GOT3 (cell line): ENCODE measurements at places on chromosomes 6 and 20.
A peak's percentile ranks its signal among the peaks of the same experiment; 100 is the strongest.

DNA sequence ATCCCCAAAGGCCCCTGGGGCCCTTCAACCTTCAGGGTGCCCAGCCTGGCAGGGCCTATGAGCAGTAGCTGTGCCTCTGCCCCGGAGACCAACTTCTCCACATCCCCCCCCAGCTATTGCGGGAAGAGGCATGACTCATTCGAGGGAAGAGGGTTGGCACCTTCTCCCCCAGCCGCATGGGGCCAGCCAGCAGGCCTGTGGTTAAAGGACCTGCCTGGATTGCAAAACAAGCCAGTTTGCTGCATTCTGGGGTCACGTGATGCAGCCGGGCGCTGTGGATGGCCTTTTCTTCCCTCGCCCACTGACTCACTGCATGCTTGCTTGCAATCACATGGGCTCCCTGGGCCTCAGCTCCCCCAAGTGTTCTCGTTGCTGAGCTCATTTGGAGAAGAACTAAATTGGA is 182.5 kb downstream of the MAFB start:
- DNase-seq: peak; percentile 96

GRCh38 chr6:125357515-125358256 is 55.9 kb upstream of the HDDC2 start:
- DNase-seq: no peak

GRCh38 chr20:52402514-52402913 is 210.9 kb upstream of the ZFP64 start:
- no peak for DNase-seq

DNA sequence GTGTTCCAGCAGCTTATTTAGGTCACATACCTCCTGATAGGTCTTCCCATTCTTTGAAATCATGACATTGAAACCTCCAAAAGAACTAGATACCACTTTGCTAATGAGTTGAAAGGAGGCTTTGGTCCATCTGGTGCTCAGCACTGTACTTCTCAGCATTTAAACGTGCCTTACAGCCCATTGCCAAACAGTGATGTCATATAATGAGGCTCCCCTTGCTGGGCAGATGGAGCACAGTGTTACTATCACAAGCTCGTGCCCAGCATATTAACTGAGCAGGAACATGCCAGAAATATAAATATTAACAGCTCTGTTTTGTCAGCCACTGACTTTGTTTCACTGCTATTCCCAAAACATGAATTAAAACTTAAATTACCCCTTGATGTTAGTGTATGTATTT is 25.5 kb upstream of the MAPK13 start:
- DNase-seq: no peak

DNA sequence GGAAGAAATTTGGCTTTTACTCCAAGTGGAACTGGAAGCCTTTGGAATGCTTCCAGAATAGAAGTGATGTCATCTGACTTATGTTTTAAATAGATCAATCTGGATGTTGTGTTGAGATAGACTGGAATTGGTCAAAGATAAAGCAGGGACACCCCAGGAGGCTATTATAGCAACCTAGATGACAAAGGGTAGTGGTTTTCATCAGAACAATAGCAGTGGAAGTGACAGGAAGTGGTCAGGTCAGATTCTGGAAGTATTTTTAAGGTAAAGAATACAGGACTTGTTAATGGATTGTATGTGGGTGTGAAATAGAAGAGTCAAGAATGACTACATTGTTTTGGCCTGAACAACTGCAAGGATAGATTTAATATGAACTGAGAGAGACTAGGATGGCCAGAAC is 191.4 kb downstream of the ADGRB3 start:
- no peak for DNase-seq

DNA sequence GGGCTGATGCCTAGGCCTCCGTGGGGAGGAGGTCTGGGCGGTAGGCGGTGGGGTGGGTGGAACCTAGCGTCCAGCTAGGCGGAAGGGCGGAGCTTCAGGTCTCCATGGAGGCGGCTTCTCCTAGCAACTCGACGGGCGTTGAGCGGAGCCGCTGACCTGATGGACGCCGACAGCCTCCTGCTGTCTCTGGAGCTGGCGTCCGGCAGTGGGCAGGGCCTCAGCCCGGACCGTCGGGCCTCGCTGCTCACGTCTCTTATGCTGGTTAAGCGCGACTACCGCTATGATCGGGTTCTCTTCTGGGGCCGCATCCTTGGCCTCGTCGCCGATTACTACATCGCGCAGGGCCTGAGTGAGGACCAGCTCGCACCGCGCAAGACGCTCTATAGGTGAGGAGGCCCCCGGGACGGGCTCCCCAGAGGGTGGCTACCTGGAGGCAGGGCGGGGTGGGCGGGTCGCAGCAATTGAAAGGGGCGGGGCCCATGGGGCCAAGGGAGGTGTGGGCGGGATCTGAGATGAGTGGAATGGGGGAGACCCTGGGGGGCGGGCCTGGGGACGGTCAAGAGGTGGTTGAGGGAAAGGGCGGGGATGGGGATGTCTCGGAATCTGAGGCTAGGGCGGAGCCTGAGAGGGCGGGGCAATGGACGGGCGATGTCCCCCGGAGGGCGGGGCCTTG is at the start of gene RSPH9:
TSS of gene RSPH9 (plus strand) at position 97 of the 673 bp plus-strand sequence. CDS start at position 160, 63 bp downstream.
- no peak for DNase-seq

- DNase-seq: no peak
Observed at GRCh38 chr6:159044899-159045727, at the start of gene TAGAP. TSS of gene TAGAP (minus strand) at chr6:159044991. CDS start at chr6:159044146, 845 bp downstream.

DNA sequence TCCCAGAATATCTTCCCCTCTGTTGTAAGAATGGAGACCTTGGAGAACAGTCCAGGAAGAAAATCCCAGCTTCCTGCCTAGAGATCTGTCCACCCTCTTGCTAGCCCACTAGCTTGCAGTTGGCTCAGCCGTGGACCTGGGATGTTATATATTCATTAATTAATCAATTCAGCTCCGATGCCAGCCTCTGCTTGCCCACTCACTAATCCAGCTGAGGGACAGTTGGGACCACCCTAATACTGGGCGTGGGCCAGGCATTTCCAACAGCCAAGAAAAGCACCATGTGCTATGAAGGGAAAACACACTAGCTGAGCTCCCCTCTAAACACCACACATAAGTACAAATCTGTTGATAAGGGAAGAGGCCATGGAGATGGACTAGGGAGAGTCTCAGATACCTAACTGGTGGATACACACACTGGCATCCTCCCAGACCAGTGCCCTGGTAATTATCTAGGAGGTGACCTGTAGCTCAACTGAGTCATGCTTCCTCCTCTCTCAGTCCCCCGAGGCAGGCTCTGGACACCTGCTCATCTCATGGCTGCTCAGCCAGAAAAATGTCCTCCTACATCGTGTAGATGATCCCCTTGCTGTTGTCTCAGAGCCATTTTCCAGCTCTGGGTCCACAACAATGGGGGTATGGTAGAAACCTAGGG is 78.9 kb downstream of the ANKRD60 start:
- DNase-seq: no peak

- no peak for DNase-seq
Observed at GRCh38 chr6:8065519-8065911, 1.3 kb upstream of the BLOC1S5 start.

GRCh38 chr6:82337688-82338257 is 25.8 kb upstream of the TPBG start:
- DNase-seq: no peak

GRCh38 chr20:45085289-45085688 is 15.6 kb downstream of the KCNS1 start:
- no peak for DNase-seq

DNA sequence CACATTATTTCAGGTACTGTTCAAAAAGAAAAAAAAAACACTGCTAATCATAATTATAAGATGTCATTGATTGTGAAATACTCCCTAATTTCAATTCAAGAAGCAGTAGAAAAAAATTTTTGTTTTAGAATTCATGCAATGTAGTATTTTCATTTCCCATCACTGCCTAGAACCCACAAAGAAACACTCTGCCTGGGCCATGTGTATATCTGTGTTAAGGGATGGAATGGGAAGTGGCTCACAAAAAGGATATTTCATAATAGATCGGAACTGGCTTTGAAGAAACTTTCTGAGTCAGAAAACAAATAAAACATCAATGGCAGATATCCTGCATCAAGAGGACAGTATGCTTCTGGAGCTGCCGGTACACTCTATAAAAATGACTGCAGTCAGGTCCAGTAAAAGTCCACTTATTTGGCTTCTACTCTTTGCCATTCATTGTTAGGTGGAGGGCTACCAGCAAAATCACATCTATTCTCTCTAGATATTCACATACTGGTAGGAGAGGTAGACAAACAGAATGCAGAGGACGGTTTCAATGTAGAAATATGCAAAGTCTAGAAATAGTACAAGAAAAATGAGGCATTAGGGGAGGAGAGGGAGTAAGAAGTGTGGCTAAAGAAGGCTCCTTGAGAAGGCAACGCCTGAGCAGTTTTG is 135.0 kb upstream of the TNFAIP3 start:
- no peak for DNase-seq

DNA sequence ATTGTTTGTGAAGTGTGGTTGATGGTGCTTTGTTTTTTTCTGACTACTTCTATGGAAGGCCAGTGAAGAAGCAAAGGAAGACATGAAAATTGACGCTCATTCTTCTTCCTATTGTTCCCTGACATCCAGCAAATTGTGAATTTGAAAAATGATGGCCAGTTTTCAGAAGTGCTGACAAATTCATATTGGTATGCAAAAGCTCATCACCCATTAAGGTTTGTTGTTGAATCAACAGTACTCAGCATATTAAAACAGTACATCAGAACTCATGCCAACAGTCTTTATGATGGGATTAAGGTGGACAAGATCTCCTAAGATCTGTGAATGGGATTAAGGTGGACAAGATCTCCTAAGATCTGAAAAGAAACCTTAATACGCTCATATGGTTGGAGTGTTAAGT is 1.0 kb upstream of the MTG2 start:
- no peak for DNase-seq

DNA sequence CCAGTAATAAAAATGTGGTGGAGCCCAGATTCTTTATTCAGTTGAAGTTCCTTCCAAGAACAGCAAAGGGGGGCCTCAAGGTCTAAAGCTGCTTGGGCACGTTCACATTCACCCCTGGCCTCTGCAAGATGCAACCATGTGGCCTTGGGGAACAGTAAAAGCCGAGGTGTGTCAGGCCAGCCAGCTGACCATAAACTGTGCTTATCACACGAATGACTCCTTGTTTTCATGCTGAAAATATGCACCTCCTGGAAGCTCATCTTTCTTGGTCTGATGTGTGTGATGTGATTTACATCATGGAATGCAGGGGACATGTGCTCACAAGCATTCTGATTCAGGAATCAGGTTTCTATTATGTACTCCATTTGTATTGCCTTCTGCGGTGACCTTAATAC is 211.6 kb upstream of the MARCKS start:
- DNase-seq: peak; percentile 62

DNA sequence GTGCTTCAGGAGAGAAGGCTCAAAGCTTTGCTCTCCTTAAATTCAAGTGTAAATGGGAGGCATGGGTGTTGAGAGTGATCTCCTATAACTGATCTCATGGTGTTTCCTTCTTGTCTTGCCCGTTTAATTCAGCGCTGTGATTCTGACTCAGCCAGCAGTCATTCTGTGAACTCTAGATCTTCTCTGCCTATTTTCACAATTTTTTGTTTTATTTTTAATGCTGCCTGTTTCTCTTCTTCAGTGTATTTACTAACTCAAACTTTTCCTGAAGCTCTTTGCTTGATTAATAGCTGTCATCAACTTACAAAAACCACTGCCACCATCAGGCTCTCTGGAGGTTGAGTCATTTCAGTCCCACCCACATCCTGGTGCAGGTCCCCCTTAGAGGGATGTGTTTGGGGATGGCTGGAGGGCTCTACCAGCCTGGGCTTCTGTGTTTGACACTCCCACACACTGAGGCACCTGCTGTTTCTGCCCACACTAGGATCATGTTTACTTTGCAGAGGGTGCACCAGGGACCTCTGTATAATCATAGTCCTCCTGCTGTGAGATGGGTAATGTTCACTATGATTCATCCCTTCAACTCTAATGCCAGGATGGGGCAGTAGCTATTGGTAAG is 94.0 kb downstream of the SHLD1 start:
- DNase-seq: no peak

DNA sequence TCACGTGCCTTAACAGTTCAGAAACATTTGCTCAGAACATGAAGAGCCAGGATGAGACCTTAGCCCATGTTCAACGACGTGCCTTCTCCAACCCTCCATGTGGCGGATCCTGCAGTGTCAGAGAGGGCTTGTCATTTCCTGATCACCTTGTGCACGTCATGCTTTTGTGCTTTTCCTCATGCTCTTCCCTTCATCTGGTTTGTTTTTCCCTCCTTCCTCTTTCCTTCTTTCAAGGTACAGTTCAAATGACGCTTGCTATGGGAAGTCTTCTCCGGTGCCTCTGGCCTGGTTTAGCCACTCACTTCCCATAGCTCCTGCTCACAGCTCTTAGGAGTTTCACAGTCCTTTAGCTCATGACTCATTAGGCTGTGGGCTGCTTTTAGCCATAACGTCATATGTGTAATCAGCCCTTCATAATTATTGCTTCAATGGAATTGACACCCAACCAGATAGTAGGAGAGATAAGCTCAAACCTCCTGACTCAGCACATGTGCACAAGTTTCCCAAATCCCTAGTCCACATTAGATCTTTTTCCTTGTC is 102.7 kb upstream of the CNKSR3 start:
- DNase-seq: no peak

DNA sequence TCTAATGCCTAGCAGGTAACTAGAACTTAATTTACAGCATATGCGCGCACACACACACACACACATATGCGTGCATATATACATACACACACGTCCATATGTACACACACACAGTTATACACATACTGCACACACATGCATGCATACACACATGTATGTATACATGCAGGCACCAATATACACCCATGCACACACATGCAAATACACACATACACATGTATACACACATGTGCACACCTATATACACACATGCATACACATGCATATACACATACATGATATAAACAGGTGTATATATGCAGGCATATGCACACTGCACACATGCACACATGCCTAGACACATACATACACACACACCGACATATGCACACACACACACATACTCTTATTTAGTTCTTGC is 1.9 kb downstream of the CCR6 start:
- no peak for DNase-seq

DNA sequence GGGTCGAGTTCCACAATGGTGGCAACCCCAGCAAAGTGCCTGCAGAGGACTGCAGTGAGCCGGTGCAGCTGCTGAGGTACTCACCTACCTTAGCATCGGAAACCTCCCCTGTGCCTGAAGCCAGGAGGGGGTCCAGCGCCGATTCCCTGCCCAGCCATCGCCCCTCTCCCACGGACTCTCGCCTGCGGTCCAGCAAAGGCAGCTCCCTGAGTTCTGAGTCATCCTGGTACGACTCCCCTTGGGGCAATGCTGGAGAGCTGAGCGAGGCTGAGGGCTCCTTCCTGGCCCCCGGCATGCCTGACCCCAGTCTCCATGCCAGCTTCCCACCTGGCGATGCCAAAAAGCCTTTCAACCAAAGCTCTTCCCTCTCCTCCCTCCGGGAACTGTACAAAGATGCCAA is 134.1 kb upstream of the CLDN20 start:
- no peak for DNase-seq

DNA sequence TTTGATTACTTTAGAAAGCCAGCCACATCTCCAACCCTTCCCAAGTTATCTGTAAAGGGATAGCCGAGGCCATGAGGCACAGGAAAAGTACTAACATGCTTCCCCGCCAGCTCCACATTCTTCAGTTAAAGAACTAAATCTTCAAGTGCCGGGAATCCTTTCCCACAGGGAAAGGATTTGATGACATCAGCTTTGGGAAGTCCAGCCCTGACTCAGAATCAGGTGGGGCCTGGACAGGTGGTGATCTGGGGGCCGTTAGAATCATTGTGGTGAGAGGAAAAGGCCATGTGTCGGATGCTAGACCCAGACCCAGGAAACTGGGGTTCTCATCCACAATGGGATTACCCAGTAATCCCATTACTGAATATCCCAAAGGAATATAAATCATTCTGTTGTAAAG is 580.0 kb downstream of the QKI start:
- no peak for DNase-seq
